ENCODE measurements at places on chromosomes 2 and 18.
A peak's percentile ranks its signal among the peaks of the same experiment; 100 is the strongest.

DNA sequence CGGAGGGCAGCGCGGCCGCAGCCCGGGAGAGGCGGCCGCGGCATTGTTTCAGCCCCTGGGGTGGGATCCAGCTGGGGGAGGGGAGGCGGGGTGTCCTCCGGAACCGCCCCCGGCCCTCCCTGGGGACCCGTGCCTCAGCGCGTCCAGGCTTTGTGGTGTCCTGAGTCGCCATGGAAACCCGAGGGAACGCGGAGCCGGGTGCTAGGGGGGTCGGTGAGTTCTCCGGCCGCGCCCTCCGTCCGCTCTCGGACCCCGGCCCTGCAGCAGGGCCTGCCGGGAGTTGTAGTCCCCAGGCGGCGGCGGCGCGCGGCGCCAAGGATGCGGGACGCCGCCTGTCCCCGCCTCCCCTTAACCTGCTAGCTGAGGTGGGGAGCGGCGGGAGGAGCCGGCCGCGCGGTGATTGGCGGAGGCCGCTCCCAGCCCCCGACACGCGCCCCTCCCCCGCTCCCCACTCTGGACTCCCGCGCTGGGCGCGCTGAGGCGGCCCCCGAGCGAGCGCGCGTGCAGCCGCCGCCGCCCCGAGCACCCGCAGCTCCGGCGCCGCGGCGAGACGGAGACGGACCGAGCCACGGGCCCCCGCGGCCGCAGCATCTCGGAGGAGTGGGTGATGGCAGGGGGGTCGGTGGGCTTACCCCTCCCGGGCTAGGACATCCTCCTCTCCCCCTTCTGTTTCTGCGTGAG is at the start of gene DPYSL5:
Gene DPYSL5, plus strand, starts transcription at position 478 of the 681 bp plus-strand sequence. CDS start 50,368 bp downstream, outside the sequence.
- DNase-seq: peak; percentile 63

DNA sequence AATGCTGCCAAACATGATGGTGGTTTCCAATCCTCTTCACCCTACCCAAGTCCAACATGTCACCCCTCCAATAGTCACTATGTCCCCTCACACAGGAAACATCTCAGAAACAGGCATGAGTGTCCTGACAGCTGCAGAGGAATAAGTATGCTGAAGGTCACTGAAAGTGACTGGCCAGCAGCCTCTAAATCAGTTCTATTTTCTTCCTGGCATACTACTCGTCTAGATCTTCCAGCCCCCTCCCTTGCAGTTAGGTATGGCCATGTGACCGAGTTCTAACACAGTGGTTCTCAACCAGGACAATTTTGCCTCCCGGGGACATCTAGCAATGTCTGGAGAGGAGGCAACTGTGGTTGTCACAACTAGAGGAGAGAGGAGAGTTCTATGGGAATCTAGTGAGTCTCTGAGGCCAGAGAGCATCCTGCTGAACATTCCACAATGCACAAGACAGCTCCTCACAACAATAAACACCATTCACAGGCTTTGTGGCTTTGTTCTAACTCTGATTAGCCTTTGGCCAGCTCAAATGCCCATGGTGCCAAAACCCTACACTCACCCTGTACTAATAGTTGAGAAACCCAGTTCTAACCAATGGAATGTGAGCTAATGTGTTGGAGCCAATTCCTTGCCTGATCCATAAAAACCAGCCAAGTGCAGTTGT is 12.6 kb upstream of the ID2 start:
- DNase-seq: peak; percentile 59

DNA sequence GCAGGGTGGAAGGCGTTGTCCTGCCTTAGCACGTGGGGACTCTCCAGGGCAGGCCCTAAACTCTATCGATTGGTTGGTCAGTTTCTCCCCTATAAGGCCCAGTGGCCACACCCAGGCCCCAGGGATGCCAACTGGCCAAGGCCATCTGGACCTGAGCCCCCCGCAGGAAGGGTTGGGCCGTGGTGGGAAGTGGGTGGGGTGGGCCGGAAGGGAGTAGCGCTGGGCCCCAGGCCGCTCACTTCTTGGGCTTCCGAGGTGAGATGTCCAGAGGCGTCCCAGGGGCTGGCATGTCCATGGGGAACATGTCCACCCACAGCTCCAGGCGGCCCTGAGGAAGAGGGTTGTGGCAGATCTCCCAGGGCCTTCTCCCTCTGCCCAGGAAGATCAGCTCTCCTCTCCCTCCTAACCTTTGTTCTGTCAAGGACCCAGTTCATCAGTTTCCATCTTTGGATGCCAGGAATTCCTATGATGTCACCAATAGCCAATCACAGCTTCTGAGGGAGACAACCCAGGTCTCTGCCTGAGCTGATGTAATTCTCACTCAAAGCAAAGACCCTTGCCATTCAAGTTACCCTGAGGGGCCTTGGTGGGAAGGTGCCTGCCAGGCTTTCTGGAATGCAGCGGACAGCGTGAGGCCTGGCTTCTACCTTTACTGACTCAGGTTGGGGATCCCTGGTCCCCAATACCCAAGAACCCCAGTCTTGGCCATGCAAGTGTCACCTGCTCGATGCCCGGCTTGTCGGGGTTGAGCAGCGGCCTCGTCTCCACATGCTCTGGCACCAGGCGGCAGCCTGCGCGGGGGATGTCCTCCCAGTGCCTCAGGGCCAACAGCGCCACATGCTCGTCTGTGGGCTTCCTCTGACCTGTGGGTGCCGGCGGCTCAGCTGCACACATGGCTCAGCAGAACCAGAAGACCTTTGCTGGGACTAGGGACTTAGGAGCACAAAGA is 14.4 kb downstream of the OTOF start:
- DNase-seq: no peak

DNA sequence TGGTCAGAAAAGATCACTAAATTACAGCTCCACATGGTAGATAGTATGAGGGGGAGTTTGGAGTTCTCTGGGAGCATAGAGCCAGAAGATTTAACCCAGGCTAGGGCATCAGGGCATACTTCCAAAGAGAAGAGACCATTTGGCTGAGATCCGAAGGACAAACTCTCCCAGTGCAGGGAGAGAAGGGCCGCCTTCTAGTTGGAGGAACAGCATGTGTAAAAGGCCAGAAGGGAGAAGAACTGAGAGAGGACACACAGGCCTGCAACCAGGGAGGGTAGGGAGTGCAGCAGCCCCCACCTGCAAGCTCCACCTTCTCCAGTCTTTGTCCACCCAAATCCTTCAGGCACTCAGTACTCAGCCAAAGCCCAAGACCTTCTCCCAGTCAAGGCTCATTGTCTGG is 182.0 kb downstream of the GFPT1 start:
- no peak for DNase-seq

DNA sequence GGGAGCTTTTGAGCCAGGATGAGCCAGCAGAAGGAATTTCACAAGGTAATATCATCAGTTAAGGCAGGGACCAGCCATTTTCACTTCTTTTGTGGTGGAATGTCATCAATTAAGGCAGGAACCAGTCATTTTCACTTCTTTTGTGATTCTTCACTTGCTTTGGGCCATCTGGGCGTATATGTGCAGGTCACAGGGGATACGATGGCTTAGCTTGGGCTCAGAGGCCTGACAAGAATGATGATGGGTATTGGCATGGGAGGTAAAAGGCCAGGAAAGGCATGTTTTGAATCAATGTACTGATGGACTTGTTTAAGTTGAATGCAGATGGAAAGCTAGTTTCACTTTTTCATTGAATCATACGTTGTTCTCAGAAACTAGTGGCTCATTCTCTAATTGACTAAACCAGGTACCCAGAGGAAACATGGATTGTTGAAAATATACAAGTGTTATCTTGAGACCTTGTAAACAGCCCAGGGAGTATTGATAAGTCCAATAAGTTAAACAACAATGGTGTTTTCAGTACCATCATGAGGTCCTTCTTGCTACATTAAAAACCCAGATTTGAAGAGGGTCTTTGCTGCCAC is 1672.5 kb upstream of the DDX18 start:
- no peak for DNase-seq

DNA sequence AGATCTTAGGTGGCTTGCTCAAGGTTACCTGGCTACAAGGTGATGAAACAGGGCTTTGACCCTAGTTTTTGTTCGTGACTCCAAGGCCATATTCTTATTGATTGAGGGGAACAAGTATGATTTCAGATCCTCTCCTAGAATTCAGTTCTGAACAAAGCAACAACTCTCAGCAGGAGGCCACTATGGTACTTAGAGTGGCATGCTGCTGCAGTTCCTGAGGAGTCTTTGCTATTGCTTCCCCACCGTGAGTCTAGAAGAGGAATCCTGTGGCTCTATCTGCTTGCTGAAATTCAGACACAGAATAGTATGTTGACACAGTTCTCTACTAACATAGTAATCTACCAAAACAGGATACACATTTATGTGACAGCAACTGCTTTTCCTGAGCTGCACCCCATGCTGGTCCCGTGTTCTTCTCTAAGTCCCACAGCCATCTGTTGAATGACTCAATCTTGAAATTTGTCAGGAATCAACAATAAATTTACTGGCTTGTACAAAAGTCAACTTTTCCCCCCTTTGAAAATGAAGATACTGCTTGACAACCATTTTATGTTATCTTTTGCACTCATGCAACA is 4.1 kb downstream of the TGFBRAP1 start:
- DNase-seq: no peak

DNA sequence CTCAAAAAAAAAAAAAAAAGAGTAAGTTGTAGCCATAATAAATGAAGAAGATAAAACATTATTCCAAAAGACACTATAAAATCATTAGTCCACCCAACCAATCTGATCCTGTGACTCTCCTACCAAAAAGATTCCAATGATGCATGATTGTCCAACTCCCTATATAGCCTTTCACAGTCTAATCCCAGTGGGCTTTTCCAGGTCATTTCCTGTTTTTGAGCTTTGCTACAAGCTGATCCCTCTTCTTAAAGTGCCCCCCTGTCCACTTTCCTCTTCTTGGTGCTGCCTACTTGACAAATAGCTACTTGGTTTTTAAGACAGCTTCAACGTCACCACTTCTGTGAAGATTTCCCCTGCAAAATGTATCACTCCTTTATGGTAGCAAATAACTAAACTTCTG is 88.4 kb downstream of the SEMA4F start:
- DNase-seq: no peak

DNA sequence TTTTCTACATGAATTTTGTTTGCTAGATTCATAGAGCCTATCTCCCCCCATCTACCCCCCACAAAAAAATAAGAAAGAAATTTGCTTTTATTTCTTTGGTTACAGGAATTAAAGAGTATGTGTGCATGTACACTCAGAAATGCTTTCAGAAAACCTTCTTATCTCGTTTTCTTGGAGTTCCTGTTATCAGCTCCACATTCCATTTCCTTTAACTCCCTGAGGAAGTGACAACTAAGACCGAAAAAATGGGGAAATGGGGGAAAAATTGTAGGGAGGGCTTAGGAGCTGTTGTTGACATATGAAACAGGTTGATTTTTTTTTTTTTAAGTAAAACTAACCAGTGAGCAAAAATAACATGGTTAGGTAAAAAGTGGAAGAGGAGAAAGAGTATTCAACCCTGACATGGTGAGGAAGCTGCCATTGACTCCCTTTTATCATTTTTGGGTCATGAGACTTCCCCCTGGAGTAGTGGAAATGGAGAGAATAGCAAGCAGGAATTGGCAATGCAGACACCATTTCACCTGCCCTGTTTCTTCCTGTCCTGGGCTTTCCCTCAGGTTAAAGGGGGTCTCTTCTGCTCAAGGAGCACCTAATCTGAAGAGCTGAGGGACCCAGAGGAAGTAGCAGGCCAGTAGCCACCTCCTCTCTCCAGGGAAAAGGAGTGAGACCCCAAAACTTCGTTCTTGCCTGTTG is 93.5 kb downstream of the OSBPL6 start:
- no peak for DNase-seq

- no peak for DNase-seq
Measured at GRCh38 chr2:54259413-54260240, 3.6 kb upstream of the TSPYL6 start.

- DNase-seq: no peak
Measured at GRCh38 chr2:74307720-74308119, 35.5 kb downstream of the SLC4A5 start.

GRCh38 chr2:54897420-54898310 is 152.6 kb downstream of the RTN4 start:
- no peak for DNase-seq

All from hippocampal formation (tissue), 2 donors.